ENCODE measurements at places on chromosomes 3 and 15.

DNA sequence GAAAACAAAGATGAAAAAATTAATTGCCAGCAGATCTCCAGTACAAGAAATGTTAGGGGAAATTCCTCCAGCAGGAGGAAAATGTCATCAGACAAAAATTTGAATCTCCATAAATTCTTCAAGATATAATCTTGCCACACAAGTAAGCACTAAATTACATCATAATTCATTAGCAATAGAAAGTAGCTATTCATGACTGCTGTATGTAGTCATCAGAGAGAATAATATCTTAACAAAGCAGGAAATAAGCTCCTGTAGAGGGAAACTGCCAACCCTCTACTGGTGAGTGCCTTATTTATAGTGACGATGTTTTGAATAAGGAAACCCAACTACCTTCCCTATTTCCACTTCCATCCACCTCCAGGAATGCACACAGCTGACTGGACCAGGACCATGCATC, 15.8 kb upstream of the SLC27A2 start:
- peak; percentile 86 for DNase-seq

DNA sequence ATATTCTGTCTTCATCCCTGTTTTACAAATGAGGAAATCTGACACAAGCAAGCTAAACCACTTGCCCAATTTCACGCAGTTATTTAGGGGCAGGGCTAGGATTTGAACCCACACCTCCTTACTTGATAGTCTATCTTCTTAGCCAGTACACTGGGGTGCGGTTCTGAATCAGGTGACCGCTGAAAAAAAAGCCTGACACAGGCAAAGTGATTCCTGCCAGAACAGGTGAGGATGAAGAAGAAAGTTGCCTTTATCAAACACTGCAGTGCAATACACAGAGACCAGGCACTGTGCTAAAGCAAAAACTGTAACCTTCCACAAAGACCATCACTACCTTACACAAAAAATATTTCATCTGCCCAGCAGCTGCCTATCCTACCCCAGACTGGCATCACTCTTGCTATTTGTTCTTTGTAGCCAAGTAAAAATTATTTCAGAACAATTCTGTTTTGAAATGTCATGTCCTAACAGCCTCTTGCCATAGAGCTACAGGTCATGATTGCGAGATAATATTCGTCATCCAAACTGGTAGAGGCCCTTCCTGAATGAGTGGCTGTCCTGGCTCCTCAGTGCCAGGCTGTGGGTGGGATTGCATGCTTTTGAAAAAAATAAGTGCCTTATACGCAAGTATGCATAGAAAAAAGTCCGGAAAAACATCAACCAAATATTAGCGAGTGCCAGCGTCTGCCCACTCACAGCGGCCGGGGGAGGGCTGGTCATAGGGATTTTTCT, 142.3 kb upstream of the TPM1 start:
- no peak for DNase-seq

GRCh38 chr3:38276081-38276916, 5.8 kb upstream of the SLC22A14 start:
- DNase-seq = no peak

DNA sequence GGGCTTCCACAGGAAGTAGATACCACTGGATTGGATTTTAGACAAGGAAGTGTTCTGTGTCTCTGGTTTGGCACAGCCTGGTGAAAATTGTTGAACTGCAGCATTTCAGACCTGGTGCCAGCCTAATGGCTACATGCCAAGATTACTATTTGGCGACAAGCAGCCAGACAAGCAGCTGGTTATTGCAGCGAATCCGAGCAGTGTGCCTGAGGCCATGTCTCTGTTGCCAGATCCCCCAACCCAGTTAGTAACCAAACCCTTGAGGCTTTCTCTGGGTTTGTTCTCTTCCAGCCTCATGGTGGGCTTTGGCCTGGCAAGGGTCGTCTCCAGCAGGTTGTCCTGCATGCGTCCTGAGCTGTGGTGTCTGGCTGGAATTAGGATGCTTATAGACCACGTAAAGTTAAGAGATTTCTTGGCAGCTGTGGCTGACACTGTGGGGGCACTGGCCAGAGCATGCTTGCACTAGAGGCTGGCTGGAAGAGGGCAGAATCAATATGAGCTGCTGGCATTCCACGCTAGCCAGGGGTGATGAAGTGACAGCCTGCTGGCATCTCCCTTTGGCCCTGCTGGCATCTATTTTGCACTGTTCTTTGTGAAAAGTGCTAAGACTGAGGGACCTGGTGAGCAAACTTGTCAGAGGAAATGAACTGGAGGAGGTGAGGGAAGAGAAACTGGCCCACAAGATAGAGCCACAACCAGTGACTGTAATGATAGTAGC, 172.6 kb downstream of the RBMS3 start:
- DNase-seq = no peak

DNA sequence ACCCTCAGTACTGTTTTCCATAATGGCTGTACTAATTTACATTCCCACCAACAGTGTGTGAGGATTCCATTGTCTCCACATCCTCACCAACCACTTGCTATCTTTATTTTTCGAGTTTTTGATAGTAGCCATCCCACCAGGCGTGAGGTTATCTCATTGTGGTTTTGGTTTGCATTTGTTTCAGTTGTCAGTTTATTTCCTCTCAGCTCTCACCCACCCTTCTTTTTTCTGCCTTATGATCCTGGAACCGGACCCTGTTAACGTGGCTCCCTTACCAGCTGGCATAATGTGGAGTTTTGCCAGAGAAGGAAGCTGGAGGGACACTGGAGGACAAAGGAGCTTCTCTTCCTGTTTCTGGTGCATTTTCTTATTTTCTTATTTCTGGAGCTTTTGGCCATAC, 25.1 kb upstream of the SH3GL3 start:
- DNase-seq = no peak

GRCh38 chr15:90558171-90558573, 28.4 kb downstream of the CRTC3 start:
- DNase-seq = peak; percentile 21

GRCh38 chr15:44082558-44083157, 112.4 kb downstream of the FRMD5 start:
- DNase-seq = peak; percentile 36
